ENCODE measurements at places on chromosomes 5 and 9.

GRCh38 chr9:36956908-36957307 lies 77.2 kb downstream of the PAX5 start:
- no peak for DNase-seq

DNA sequence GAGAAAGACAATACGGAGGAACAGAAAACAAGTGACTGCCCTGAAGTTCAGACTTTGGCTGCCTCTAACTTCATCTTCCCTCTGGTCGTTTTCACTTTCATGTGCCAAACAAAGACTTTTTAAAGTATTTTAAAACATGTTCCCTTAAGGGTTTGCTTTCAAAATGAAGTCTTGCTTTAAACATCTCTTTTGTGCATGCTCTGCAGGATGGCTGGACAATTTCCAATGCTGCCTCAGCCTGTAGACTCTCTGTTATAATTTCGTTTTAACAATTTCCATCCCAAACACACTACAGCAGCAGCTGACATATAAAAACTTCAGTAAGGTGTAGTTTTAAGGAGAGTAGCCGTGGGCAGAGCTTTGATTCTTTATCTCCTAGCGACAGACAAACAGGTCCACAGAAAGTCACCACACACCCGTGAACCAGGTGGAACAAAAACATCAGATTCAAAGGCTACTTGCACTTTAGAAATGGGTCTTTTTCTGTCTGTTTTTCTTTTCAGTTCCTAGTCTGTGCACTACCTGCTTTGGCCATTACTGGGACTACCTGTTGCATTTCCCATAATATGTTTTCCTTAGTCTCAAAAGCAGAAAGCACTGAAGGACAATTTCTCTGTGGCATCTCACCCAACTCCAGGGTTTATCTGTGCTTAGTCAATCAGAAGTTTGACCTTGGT lies 308.9 kb downstream of the DTWD2 start:
- DNase-seq, result no peak

DNA sequence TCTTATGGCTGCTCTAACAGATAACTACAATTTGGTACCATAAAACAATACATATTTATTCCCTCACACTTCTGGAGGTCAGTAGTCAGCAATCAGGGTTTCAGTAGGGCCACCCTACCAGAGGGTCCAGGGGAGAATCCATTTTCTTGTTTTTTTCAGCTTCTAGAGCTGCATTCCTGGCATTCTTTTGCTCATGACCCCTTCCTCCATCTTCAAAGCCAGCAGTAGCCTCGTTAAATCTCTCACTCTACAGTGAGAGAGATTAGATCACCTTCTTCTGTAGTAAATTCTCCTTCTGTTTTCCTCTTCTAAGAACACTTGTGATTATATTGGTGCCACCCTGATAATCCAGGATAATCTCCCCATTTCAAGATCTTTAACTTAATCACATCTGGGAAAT lies 187.4 kb downstream of the RFK start:
- DNase-seq, result no peak

GRCh38 chr9:107422189-107423185 lies 67.1 kb downstream of the KLF4 start:
- DNase-seq, result peak; percentile 29

DNA sequence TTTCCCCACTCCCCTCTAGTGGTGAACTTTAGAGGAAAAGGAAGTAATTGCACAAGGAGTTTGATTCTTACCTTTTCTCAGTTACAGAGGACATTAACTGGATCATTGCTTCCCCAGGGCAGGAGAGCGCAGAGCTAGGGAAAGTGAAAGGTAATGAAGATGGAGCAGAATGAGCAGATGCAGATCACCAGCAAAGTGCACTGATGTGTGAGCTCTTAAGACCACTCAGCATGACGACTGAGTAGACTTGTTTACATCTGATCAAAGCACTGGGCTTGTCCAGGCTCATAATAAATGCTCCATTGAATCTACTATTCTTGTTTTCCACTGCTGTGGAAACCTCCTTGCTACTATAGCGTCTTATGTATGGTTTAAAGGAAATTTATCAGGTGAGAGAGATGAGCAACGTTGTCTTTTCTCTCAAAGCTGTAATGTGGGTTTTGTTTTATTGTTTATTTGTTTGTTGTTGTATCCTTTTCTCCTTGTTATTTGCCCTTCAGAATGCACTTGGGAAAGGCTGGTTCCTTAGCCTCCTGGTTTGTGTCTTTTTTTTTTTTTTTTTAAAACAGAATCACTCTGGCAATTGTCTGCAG lies 25.3 kb downstream of the SLC22A5 start:
- DNase-seq, result no peak

DNA sequence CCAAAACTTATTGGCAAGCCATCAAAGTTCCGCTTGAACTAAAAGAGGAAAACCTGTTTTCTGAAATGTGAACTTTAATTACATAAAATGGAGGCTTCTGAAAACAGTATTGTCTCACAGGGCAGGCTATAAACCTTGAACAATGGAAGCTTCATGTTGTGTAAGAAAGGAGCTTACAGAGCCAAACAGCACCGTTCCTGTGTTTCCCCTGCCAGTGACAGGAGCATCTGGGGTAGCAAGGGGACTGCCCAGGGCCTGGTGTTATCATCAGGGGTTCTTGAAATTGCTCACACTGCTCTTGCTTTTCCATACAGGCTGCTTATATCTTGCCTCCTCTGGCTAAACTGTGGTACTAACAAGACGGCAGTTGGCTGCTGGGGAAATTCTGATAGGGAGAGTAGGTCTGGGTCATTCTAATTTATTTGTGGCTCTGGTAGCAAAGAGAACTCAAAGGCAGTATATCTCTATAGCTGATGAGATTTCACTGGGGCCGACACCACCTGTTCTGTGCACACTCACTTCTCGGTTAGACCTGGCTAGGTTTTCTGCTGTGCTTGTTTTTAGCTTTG lies 40.4 kb downstream of the BASP1 start:
- DNase-seq, result no peak

DNA sequence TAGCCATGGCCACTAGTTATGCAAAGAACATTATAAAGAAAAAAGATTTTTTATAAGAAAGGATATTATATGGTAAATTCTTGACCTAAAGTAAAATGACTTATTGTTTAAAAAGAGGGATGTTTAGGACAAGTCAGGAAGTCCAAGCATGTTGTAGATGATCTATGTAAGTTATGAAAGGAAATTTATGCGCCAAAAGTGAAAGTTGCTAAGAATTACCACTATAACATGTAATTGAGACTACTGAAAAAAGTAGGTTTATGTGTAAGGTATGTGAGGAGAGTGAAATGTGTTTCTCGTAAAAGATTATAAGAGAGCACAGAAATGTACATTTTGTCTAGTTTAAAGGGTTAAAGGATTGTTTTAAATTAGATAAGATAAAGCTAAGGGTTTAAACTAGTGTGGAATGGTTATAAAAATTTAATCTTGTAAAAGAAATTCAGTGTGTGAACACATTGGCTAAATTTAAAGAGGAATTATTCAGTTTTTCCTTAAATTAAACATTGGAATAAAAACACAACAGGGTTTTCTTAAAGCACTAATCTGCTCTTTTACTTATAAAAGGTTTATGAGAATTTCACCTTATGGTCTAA lies 1100.4 kb upstream of the EDIL3 start:
- DNase-seq, result no peak

- DNase-seq, result peak; percentile 52
These were observed 95.5 kb downstream of the CAMSAP1 start for GRCh38 chr9:135811801-135812200.

- DNase-seq, result no peak
These were observed 123.7 kb upstream of the NFIB start for GRCh38 chr9:14437354-14438231.

GRCh38 chr9:27341545-27342294 lies 44.8 kb upstream of the EQTN start:
- DNase-seq, result no peak

DNA sequence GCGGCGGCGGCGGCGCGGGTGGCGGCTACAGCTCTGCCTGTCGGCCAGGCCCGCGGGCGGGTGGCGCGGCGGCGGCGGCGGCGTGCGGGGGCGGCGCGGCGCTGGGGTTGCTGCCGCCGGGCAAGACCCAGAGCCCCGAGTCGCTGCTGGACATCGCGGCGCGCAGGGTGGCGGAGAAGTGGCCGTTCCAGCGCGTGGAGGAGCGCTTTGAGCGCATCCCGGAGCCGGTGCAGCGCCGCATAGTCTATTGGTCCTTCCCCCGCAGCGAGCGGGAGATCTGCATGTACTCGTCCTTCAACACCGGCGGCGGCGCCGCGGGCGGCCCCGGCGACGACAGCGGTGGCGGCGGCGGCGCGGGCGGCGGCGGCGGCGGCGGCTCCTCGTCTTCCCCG lies 296 bp downstream of the ZSWIM6 start:
- DNase-seq, result peak; percentile 44

DNA sequence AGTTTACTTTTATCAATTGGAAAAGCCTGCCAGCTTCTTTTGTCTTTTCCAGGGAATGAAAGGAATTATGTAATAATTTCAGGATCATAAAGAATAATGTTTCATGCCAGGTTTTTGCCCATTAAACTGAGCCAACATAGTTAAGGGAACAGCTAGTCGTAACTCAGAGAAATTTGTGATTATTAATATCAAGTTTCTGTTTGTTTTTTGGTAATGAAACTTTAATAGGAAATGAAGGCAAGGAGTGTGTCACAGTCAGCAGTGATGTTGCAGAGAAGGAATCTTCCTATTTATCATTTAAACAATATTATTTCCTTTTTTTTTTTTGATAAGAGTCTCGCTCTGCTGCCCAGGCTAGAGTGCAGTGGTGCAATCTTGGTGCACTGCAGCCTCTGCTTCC lies 10.7 kb downstream of the NFIL3 start:
- no peak for DNase-seq

All from globus pallidus (tissue), 1 donor.